ENCODE measurements at places on chromosomes 12 and 14.

DNA sequence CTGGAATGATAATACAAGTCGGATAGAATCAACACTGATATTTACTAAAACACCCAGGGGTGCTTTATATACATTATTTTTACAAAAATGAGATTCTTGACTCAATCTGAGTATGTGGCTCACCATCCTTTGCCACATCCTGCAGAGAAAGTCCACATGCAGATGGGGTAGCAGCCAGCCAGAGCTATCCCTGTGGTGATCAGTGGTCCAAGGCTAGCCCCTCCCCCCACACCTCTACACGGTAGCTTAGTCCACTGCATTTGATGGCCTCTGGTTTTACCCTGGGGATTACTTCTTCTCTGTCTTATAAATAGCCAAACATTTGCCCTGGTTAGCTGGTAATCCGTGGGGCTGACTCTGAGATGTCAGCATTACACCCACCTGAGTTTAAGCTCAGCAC is 28.1 kb upstream of the TTC7B start:
- no peak for DNase-seq

DNA sequence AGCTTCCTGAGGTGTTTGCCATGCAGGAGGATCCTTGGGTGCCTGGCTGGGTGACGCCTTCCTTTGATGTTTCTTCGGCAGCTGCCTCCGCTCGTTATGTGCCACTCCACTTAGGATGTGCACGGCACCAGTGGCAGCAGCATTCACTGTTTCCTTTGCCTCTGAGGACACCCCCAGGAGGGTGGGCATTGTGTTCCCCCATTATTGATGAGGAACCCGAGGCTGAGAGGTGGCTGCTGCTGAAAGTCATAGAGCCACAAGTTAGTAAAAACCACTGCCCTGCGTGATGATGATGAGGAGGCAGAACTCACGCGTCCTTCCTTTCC is 41.2 kb downstream of the EP400 start:
- DNase-seq: no peak

- DNase-seq: no peak
Observed at GRCh38 chr14:51860825-51861499, 550 bp downstream of the GNG2 start.

- DNase-seq: no peak
Observed at GRCh38 chr14:24954037-24954699, 95.8 kb downstream of the STXBP6 start.

GRCh38 chr14:67442139-67442906 is 30.4 kb upstream of the PLEK2 start:
- no peak for DNase-seq

DNA sequence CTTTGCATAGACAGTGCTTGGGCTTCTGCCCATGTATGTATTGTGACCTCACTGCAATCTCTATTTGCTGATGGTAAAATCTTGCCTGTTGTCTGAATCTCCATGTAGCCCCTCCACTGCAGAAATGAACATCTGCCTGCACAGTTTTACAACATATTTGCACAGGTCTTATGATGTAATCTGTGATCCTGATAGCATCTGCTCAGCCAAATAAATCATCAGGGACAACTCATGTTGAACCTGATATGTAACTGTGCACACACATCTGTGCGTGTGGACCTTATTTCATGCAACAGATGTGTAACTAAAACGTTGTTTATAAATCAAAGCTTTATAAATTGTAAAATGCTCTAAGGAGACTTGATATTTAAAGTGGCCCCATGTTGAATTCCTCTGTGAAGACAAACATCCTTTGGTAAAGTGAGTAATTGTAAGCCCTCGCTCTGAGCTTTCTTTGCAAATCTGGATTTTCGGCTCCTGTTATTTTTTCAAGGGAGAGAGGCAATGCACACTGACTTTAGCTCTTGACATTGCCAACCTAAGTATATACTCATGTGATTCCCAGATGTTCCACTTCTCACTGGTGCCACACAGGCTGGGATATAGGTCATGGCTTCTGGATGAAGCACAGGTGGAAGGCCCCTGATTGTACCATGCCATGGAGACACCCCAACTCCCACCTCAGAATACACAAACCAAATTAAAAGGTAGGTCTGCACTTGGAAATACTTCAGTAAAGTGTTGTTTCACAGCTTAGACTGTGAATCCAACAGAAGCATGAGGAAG is 371.3 kb downstream of the GRIN2B start:
- no peak for DNase-seq

- no peak for DNase-seq
Observed at GRCh38 chr14:94907626-94908261, 137.8 kb upstream of the GSC start.

- DNase-seq: no peak
Observed at GRCh38 chr14:85093631-85094330, 436.2 kb upstream of the FLRT2 start.

DNA sequence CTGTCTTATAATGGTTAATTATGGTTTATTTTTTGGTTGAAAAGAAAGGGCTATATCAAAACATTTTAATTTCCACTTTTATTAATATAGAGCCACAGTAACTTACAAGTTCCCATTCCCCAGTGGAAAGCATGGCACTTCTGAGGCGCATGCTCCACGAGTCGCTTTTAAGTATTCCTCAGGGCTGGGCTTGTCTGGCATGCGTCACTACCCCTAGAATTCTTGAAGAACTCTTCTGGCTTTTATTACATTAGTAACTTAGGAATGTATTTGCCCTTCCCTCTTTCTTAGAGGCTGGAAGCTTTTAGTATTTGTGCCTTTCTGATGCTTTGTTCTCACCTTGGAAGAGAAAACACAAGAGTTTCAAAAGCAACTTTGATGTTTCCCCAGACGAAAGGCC is 81.1 kb downstream of the ESR2 start:
- DNase-seq: no peak

Data from stimulated activated CD4-positive, alpha-beta T cell treated with anti-CD3 and anti-CD28 coated beads, TNF-alpha, amount 100 ng/mL, for 1 hour (primary cell).